Bone marrow (tissue), 2 donors: ENCODE measurements at places on chromosomes 12 and 14.

- DNase-seq = no peak
Measured at GRCh38 chr14:25322784-25323183, 272.8 kb upstream of the STXBP6 start.

- no peak for DNase-seq
Measured at GRCh38 chr14:22532345-22533056, 56.5 kb downstream of the DAD1 start.

- DNase-seq = no peak
Measured at GRCh38 chr12:107492393-107493134, 193.0 kb upstream of the PWP1 start.

DNA sequence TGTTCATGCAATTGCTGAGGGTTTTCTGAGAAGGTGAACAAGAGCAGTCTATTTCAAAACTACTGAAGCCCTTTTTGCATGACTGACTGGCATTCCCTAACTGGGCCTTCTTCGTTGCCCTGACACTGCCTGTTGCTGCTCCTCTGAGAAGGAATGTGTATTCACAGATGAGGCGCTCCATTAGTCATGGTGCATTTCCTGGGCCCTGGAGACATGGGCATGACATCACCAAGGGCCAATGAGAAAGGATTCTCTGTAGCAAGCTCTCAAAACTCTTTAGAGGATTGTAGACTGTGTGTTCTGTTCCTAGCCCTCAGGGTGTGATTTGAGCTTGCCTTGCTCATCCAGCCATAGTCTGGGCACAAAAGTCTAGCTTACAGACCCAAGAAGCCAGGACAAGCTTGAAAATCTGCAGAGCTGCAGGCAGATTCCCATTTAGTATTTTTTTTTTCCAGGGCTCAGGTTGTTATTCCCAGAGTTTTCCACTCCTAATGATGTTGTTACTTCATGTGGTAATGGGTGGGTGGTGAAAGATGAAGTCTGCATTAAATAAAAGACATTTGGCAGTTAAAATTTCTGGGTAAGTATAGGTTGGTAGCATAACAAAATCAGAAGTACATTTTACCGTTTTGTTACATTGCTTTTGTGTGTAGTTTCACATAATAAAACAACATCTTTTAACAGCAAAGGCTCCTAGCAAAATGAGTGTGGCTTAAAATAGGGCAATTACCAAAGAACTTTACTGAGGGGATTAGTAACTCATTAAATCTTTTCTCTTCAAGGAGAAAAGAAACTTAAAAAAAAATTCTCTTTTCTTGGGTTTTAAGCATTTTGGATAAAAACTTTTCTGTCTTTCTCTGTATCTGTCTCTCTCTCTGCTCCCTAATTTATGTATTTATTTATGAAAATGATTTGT is 318.4 kb downstream of the RAD51B start:
- no peak for DNase-seq

DNA sequence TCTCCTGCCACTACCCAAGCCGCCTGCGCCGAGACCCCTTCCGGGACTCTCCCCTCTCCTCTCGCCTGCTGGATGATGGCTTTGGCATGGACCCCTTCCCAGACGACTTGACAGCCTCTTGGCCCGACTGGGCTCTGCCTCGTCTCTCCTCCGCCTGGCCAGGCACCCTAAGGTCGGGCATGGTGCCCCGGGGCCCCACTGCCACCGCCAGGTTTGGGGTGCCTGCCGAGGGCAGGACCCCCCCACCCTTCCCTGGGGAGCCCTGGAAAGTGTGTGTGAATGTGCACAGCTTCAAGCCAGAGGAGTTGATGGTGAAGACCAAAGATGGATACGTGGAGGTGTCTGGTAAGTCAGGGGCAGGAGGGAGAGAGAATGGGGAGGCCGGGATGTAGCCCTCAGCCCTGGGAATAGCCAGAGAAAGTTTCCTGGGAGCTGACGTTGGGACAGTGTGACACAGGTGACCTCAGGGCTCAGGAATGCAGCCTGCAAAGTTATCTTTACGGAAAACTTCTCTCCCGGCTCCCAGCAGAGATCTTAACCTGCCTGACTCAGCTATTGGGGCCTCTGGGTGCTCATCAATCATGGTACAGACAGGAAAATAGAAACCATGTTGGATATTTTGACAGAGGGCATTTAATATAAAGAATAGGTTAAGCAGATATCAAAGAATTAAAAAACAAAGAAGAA is 747 bp downstream of the HSPB8 start:
- no peak for DNase-seq

DNA sequence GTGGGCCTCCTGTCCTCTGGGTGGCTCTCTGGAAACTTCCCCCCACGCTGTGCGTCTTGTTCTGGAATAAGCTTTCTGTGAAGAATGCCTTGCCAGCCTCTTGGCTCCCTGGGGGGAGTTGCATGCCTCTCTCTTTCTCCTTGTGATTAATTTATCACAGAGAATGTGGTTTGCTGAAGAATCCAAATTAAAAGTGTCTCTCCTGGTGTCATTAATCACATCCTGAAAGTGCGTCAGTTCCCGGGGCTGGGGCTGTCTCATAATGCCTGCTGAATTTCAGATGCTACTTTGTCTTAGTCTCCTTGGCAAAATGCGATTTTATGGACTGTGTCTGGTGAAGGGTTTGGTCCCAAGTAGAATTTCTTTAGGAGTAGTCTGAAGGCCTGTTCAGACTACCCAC is 787.7 kb upstream of the TMEM132C start:
- no peak for DNase-seq

DNA sequence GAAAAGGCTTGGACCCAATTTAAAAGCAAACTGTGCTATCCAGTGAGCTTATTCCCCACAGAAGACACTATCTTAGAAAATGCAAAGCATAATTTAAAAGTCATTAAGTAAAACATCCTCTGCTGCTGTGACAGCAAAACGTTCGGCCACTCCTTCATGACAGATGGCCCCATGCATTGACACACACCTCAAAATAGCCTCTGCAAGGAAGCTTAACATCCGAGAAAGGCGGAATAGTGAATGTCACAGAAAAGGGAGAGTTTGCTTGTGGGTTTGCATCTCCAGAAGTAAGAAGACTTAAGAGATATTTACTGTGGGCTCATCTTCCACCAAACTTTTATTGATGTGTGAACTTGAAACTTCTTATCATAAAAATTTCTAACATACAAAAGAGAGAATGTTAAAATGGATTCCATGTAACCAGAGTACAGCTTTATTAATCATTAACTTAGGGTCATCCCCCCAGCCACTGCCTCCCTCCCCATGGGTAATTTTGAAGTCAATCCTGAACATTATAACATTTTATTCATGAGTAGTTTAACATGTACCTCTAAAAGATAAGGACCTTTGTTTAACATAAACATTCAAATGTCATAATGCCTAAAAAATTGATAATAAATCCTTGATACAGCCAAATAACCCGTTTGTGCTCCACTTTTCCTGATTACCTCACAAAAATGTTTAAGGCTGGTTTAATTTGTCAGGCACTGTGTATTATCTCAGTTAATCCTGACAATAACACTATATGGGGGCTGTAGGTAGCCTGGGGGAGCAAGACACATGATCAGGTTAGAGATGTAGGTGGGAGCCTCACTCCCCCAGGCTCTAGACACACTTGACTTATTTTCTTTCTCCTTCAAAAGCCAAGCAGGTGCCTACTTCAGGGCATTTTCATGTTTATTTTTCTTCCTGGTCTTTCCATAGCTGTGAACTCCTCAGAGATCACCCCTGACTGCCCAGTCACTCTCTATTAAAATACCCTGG is 119.7 kb upstream of the TMCC3 start:
- DNase-seq = no peak

GRCh38 chr12:93322784-93323183 is 54.9 kb upstream of the NUDT4 start:
- no peak for DNase-seq

- DNase-seq = no peak
Measured at GRCh38 chr12:32777691-32778175, 22.0 kb upstream of the YARS2 start.

DNA sequence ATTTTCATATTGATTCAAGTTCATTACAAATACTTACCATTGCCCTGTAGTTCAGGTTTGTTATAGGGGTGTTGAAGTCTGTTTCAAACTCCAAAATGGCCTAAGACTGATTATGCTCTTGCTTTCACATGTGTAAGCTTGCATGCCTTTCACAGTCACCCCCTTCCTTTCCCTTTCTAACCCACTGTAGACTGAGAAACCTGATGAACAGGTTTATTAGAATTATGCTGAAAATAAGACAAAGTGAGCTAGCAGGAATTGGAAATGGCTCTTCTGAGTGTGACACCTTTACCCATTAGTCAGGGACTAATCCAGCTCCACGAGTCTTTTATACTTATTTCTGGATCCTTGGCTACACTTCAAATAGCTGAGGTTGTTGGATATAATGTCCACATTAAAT is 38.9 kb downstream of the FBXO33 start:
- DNase-seq = no peak

DNA sequence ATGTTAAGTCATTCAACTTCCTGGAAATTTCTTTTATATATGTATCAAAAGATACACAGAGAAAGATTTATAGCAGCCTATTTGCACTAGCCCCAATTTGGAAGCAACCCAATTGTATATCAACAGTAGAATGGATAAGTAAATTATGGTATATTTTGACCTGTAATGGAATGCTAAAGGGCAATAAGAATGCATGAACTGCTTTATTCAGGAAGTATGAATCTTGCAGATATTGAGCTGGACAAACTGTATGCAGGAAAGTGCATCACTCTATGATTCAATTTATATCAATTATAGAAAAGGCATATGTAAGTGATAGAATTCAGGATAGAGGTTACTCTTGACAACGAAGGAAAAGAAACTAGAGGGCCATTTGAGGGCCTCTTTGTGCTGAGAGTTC is 913.1 kb upstream of the FBXO33 start:
- no peak for DNase-seq

GRCh38 chr14:53260286-53260685 is 107.2 kb upstream of the DDHD1 start:
- no peak for DNase-seq

- DNase-seq = peak; percentile 65
Measured at GRCh38 chr14:69151458-69152180, 1.3 kb downstream of the DCAF5 start.

DNA sequence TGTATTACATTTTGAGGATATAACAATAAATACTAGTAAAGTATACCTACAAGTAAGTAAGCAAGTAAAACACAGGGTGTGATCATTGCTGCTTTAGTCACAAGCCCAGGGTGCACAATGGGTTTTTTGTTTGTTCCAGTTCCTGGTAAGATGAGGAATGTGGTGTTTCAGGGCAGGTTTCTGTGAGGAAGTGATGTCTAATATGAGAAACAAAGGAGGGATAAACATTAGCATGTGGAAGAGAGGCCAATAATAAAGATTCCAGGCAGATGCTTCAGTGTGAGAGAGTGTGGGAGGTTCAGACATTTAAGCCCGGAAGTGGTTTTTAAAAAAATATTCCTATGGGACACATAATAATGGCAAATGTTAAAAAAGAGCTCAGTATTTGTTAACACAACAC is 808.1 kb upstream of the USP15 start:
- no peak for DNase-seq
